ENCODE measurements at places on chromosomes 16 and 17.

DNA sequence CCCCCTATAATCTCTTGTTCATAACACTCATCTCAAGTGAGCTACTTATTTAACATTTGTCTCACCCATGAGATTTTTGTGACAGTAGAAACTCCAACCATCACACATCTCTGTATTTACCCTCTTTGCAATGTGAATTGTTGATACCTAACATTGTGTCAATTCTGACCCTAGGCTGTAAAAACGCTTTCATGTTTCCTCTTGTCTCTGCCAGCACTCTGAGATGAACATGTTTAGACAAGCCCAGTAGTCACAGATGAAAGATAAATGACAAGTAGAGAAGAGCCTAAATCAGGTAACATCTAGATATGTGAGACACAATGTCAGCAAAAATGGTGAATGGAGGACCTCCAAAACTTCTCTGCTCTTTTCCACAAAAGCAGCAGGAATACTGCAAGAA is 1254.5 kb upstream of the GOT2 start:
- no peak for DNase-seq

GRCh38 chr16:3096362-3096761 is 2.7 kb downstream of the ZSCAN10 start:
- no peak for DNase-seq

- DNase-seq, result no peak
These were observed 5.5 kb upstream of the MXRA7 start for GRCh38 chr17:76716146-76716838.

GRCh38 chr17:41417576-41418015 is 6.8 kb downstream of the KRT37 start:
- DNase-seq, result no peak

DNA sequence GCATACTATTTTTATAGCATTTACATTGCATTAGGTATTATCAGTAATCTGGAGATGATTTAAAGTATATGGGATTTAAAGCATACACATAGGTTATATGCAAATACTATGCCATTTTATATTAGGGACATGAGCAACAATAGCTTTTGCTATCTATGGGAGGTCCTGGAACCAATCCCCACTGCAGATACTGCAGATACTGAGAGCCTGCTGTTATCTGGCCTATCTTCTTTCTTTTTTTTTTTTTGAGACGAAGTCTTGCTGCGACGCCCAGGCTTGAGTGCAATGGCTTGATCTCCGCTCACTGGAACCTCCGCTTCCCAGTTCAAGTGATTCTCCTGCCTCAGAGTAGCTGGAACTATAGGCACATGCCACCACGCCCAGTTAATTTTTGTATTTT is 37.4 kb downstream of the STH start:
- no peak for DNase-seq

DNA sequence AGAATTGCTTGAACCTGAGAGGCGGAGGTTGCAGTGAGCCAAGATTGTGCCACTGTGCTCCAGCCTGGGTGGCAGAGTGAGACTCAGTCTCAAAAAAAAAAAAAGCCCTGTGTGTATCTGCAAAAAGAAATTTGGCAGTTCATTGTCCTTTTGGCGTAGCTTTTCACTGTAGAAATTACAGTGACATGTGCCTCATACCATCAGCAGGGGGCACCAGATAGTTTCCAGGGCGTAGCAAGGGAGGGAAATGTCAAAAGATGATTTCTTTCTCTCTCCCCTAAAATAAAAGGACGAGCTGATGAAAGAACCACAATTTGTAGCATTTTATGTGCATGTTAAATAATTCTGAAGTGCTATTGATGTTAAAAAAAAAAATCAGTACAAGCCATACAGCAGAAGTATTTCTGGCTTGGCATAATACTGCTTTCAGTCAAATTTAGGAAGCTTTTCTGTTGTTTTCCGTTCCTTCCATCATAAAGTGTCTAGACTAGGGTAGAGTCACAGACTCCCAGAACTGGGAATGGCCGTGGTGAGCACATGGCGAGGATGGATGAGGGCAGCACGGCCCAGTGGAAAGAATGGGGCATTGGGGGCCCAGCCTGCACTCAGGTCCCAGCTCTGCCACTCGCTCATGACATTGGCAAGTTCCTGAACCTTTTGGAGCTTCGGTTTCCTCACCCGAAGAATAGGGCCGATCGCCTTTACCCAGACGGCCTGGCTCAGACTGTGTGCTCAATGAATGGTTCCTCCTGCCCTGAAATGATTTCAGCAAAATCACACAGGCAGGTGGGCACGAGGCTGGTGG is 59.8 kb upstream of the RPH3AL start:
- DNase-seq, result no peak

DNA sequence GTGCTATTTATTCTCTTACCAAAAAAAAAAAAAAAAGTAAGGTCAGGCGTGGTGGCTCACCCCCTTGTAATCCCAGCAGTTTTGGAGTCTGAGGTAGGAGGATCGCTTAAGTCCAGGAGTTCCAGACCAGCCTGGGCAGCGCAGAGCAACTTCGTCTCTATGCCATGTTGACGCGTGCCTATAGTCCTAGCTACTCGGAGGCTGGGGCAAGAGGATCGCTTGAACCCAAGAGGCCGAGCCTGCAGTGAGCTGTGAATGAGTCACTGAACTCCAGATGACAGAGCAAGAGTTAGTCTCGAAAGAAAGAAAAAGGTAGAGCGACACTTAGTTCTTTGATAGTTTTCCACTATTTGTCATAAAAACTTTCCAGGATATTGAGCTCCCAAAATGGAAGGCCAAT is 1.4 kb upstream of the TENT4B start:
- DNase-seq, result no peak

DNA sequence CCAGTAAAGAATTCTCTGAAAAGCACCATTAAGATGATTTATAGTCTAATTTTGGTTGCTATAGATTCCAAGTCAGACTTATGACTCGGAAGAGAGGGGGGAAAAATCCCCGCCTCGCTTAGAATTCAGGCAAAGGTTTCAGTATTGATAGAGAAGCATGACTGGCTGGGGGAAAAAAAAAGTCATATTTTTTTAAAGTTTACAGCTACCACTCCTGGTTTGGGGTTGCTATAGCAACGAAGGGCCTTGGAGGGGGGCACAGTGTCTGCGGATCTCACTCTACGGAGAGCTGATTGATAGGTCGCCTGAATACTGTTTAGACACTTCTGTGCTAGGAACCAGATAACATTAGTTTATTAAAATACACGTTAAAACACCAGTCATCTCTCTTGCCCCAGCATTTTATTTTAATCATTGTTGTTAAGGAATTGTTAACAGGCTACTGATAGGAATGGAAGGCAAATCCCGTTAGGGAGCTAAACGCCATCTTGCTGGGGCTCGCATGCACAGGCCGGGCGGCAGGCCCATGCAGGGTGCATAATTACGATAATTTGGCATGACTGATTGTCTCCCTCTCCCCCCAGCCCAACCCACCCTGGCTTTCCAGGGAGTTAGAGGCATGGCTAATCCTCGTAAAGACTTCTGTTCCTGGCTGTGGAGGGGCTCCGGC is 380.0 kb upstream of the XYLT1 start:
- DNase-seq, result no peak
